GM13976 (cell line): ENCODE measurements at places on chromosomes 5 and 9.

DNA sequence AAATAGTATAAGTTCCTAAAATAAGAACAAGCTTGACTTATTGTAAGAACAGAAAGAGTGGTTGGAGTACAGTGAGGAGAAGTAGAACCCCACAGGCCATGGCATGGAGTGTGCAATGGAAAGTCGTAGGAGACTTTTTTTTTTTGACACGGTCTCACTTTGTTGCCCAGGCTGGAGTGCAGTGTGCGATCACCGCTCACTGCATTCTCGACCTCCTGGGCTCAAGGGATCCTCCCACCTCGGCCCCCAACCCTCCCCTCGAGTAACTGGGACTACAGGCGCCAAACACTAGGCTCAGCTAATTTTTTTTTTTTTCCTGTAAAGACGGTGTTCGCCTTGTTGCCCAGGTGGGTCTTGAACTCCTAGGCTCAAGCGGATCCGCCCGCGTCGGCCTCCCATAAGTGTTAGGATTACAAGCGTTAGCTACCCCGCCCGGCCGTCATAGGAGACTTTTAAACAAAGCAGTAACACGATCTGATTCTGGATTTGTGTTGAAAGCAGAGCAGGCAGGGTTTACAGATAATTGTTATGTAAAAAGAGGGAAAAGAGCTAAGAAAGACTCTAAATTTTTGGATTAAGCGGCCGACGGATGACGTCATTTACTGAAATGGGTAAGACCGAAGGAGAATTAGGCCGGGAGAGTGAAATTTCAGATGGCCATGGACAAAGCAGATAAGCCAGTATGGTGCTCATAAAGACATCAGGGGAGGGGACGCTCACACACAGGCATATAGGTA lies 752 bp downstream of the TSTD2 start:
- DNase-seq = no peak

DNA sequence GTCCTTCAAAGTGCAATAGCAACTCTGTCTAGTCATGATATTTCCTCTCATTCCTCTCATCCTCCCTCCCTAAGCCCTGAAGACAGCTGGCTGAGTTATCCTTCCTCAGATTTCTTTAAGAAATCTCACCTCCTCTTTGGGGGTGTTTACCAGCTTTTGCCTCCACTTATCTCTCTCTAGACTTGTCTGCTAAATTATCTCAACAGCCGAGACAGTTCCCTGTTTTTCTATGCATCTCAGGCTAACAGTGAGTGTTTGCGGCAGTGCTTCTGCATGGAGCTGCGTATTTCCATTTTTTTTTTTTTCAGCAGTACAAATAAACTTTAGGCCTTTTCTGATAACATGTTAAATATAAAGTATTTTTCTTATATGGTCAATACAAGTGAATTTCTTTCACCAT lies 20.9 kb downstream of the KCTD16 start:
- no peak for DNase-seq

DNA sequence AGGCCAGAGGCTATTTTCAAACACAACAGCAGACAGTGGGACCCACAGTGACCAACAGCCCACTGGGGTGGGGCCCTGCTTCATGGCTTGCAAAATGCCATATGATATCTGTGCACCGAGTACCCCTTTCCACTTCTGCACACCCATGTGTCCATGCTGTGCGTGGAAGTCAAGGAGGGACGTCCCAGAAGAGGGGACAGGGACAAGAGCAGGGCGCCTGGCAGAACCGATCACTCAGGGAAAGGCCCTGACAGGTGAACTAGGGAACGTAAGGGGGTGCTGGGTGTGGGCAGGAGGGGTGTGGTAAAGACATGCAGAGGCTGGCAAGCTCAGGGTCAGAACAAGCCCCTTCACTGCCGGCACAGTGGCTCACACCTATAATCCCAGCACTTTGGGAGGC lies 7.6 kb upstream of the TTLL11 start:
- no peak for DNase-seq

- no peak for DNase-seq
Observed at GRCh38 chr5:11584017-11584416, 320.2 kb downstream of the CTNND2 start.

DNA sequence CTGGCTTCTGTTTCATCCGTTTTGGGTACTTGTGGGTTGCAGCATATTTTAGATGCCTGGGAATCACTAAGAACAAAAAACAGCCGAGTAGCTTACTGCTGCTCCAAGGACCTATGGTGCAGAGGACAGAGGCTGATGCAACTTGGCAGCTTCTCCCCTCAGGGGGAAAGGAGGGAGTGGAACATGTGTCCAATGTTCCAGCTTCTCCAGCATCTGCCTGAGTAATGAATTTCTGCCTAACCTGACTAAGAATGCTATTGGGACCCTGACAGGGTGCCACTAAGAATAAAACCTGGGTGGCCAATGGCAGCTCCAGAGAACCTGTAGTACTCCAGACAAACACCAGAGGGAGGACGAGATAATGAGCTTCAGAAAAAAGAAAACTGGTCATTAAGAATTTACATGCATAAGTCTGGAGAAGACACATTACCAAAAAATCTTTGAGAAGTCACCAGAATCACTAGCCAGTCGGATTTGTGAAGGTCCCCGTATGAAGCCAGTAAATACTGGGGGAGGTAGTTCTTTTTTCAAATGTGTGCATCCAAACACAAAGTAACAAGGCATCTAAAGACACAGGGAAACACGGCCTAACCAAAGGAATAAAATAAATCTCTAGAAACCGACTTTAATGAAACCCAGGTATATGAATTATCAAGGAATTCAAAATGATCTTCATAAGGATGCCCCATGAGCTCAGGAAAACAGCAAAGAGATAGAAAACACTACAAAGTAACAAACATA lies 293.5 kb downstream of the HINT1 start:
- DNase-seq = peak; percentile 28

DNA sequence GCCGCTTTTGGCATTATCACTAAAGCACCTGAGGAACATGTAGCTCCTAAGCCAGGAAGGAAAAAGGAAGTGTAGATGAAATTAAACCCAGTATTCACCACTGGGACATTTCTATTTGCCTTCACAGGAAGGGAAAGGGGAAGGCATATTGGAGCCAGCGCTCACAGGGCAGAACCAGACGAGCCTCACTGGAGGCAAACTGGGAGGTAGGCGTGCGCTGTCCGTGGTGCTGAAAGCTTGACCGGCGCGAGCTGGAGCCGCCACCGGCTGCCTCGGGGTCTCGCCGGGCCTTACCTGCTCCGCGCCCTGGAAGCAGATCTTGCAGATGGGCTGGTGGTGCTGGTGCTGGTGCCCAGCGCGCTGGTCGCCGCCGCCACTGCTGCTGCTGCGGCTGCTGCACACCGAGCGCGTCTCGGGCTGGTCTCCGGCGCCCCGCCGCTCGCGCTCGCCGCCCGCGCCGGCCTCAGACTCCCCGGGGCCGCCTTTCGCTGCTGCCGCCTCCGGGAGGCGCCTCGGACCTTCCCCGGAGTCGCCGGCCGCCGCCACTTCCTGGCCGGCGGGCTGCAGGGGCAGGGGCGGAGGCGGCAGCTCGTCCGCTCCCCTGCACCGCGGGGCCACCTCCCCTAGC lies 732 bp downstream of the MARCHF11 start:
- DNase-seq = peak; percentile 50

DNA sequence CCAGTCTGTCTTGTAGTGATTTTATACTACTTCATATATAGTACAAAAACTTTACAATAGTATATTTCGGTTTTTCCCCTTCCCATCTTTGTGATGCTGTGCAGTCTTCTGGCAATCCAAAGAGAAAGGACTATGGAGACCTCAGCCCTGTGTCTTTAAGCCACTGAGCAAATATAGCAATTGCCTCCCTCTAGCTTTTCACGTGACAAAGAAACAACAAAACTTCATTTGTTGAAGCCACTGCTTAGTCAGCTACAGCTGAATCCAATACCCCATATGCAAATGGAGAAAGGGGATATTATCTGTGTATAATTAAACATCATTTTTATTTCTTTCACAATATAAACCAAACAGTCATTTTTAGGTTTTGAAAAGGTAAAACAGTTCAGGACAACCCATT lies 142.8 kb upstream of the STK32A start:
- DNase-seq = no peak

GRCh38 chr9:20442461-20443319 lies 179.6 kb downstream of the MLLT3 start:
- DNase-seq = no peak

GRCh38 chr9:127735530-127736185 lies 564 bp upstream of the TOR2A start:
- DNase-seq = no peak

DNA sequence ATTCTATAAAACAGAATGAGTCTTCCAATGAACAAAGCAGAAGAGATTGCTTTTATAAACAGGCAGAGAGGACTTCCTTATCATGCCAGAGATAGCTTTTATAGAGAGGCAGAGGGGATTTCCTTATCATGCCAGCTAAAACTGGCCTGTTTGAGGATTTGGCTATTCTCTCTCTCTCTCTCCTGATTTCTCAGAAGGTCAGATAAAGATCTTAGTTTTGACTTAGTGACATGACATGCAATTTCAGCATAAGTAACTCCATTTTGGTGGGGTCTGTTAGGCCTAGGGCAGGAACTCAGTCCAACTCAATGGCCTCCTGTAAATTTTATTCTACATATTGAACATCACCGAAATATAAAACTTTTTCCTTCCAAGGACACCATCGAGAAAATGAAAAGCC lies 31.5 kb upstream of the DENND4C start:
- DNase-seq = no peak

DNA sequence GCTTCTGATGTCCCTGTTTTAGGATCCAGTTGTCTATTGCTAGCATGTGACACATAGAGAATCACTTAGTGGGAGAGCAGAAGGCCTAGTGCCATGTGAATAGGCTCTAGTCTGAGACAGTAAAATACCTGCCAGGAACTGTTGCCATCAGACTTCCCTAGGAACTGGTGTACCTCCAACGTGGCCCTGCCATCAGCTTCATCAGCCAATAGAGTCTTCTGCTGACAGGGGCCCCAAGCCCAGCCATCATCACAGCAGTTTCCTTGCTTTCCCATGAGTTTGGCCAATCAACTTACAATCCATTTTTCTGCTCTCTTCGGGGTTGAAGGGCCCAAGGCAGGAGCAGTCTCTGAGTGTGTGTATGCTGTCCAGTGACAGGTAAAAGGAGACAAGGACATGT lies 128.4 kb upstream of the ADRA1B start:
- no peak for DNase-seq

DNA sequence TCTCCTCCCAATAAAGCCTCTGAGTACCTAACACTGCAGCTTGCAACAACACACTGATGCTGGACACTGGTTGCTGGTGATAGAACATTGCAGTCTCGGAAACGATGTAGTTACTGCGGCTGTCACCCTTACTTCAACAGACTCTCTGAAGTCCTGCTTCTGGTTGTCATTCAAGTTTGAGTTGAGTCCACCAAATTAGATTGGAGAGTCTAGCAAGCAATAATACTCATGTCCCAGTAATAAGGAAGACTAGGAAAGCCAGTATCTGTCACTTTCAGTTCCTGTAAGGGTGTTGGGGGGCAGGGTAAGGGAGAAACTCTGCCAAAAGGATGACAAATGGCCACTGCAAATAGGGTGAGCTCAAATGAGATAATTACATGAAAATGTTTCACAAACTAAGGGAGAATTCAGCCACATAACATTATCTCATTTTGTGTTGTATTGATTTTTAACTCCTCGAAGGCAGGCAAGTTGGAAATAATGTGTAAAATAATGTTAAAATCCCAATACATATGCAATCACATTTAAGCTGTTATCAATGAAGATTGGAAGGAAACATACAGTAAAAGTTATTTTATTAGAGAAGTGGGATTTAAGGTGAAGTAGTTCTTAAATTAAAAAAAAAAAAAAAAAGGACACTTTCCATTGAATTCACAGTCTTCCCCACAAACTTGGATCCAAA lies 849 bp upstream of the IFT74 start:
- no peak for DNase-seq

- no peak for DNase-seq
Observed at GRCh38 chr5:161414037-161414436, 132.5 kb downstream of the GABRB2 start.

- no peak for DNase-seq
Observed at GRCh38 chr5:163846512-163846911, 341.1 kb downstream of the MAT2B start.

- no peak for DNase-seq
Observed at GRCh38 chr5:53590759-53591158, 30.3 kb downstream of the NDUFS4 start.

GRCh38 chr9:134065612-134066419 lies 2.0 kb downstream of the BRD3 start:
- DNase-seq = peak; percentile 90

DNA sequence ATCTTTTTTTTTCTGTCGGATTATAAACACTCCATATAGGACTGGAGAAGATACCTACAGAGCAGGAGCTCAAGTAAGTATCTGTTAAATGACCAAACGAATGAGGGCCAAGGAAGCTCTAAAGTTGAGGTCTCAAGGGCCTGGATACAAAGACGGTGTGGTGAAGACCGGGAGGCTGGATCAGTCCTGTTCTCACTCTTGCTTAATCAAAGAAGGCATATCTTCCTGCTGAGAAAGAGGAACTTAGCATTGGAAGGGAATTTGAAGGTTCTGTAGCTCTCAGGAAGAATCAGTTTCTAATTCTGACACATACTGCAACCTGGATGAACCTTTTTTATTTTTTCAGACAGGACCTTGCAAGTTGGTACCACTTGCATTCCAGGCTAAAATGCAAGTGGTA lies 28.3 kb upstream of the PAX5 start:
- no peak for DNase-seq

DNA sequence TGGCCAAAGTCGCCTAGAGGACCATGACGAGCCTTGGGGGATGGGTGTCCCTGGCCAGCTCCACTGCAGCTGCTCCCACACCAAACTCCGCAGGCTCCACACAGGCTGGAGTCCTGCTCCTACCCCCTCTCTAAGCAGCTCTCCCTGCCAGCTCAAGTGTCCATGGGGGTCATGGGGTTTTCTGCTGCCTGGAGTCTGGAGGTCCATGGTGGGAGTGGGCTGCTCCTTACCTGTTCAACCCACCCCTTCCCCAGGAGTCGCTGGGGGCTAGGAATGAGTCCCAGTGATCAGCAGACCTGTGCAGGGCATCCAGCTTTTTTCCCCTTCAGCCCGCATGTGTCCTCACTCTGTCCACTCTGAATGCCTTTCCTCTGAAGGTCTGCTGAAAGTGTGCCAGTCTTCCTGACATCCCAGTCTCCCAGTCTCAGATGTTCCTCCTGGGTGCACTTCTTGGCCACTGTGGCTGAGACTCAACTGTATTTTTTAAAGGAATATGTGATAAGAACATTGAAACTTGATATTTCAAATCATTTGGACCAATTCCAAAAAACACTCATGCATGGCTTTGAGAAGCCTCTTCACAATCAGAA lies 261.3 kb upstream of the ANKH start:
- no peak for DNase-seq
